ENCODE measurements at places on chromosomes 5 and 9.

GRCh38 chr5:78649861-78650496 lies 1.4 kb upstream of the LHFPL2 start:
- no peak for DNase-seq

DNA sequence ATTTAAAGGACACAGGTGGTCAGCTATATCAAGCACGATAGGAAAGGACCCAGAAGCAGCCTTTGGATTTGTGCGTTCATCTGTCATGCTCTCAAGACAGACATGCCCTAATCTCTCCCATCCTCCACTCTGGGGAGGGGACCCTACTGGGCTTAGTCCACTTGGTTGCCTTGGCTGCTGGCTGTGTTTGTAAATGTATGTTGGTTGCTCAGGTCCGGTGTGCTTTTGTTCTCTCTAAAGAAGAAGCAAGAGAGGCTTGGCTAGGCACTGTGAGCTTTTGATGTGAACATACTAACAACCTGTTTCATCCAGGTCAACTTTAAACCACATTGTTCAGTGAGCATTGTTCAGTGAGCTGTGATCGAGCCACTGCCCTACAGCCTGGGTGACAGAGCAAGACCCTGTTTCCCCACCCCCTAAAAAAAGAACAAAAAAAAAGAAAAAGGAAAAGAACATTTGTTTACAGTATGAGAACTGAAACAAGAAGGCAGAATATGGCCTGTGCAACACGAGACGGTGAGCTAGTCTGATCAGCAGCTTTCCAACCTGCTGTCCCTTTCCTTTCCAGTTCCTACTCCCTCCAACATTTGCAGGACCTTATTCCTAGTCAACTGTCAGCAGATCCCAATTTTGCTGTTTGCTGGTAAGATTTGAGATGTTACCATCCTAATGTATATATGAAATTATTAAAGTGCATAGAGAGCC lies 228.3 kb downstream of the ARHGAP26 start:
- DNase-seq, result no peak

DNA sequence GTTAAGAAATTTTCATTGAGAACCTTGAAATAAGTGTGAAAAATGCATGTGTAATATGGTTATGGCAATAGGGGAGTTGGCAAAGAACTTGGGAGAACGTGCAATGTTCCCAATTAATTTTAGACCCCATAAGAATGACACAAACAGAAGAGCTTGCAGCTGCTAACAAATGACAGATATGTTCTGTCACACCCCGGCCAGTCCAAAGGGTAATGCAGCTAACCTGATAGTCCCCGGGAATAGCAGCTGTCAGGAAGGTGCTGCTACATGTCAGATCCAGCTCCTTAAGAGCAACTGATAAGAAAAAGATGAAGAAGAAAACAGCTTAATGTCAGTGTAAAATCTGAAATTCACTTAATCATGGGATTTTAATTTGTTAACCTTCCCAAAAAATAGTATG lies 30.4 kb downstream of the SEMA5A start:
- no peak for DNase-seq

DNA sequence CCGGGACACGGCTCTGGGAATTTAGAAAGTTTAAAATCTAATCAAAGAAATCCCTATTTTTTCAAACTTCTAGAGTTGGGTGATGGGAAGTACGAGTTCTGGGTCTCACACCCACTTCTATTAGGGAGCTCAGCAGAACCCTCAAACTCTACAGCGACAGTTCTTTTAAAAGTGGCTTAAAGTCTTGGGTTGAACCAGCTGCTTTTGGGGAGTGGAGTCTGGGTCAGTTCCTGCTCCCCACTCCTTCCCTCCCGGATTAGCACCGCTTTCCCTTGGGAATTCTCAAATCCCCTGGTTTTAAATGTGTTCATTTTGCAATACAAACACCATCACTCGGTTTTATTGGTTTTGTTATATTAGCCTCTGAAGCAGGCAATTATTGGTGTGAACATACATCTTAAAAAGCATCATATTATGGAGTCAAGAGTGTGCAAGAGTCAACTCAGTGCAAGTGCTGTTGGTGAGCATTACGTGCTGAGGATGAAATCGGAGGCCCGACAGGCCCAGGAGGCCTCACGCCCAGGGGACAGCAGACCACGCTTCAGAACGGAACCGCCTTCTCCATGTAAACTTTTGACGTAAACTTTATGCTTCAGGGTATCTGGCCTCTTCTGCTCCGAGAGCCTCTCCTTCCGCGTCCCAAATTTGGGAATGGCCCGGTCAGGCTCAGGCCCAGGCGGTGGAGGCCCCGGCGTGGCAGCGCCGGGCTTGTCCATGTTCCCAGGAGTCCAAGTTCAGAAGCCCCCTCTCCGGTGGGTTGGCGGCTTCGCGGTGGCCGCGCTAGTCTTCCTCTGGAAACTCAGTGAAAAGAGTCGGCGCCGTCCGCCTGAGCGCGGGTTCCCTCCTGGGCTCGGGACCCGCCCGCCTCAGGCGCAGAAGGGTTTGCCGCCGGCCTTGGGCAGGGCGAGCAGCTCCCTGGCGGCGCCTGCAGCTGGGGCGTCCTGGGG lies 5.3 kb downstream of the IRX4 start:
- DNase-seq, result no peak

DNA sequence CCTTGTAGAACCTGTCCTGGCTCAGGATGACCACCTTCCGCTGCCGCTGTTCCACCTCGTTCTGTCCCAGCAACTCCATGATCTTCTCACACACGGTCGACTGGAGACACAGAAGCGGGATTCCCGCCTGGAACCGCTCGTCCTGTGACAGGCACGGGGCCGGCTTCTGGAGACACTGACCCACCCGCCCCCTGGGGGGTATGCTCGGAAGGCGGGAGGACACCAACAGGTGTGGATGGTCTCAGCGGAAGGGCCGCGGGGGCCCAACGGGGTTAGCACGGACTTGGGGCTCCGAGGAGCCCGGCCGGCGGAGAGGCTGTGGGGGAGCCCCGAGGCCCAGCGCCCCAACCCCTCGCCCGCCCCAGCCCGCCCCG lies 530 bp downstream of the UCK1 start:
- DNase-seq, result peak; percentile 82

DNA sequence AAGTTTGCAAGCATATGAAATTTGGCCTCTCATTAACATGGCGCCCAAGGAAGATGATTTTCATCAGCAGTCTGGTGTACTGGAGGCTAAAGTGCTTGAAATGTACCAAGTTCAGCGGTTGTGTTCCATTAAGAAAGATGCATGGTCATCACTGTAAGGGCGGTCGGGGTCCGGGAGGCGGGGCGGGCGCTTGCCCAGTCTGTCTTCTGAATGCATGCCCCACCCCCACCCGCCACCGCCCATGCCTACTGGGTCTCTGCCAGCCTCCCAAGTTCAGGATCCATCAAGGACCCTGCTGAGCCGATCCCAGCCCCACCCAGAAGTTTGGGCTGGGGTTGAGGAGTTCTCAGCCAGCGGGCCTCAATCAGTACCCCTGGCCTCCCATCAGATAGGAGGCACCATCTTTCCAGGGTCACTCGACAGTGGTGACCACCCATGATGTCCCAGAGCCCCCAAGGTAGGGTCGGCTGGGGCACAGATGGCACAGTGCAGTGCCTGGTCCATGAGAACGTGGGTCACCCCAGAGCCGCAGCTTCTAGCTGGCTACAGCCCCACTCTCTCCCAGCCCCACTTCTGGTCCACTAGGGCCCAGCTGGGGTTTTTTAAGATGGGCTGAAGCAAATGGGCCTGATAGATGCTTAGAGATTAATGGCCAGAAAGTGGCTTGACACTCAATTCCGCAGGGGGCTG lies 24.4 kb upstream of the PRDM12 start:
- DNase-seq, result no peak

- no peak for DNase-seq
These were observed at the start of gene PCDHB4 for GRCh38 chr5:141121563-141121962. TSS of gene PCDHB4 (plus strand) at chr5:141121818. CDS start at chr5:141121999, 181 bp downstream.

- no peak for DNase-seq
These were observed 57.1 kb downstream of the SUB1 start for GRCh38 chr5:32642276-32643002.

GRCh38 chr5:107322936-107323335 lies 347.8 kb downstream of the EFNA5 start:
- DNase-seq, result no peak

DNA sequence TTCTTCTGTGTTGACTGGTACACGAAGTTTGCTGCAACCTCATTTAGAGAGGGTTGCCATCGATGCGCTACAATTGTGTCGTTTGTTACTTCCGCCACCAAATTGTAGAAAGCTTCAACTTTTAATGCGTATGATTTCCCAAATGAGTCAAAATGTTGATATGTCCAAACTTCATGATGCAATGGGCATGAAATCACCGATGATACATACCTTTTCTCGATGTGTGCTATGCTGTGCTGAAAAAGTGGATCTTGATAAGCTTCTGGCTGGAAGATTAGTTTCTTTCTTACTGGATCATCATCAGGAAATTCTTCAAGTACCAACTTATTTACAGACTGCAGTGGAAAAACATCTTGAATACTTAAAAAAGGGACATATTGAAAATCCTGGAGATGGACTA lies 65.7 kb downstream of the TMEM38B start:
- no peak for DNase-seq

- peak; percentile 78 for DNase-seq
These were observed 47.2 kb downstream of the GPBP1 start for GRCh38 chr5:57221049-57221568.

DNA sequence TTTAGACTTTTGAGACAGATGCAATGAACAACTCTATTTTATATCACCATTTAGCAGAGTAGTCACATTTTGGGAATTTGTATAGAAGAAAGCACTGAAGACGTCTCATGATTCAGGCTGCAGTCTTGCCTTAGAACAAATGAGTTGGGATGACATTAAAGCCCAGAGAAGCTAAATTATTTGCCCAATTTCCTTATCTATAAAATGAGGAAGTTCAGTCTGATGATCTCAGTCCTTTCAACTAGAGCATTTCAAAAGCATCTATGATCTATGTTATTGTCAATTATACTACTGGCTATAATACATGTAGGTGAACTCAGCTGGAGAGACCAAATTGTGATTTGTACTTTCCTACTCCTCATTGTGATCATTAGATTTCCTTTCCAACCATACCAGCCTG lies 154.1 kb downstream of the OSTF1 start:
- no peak for DNase-seq

DNA sequence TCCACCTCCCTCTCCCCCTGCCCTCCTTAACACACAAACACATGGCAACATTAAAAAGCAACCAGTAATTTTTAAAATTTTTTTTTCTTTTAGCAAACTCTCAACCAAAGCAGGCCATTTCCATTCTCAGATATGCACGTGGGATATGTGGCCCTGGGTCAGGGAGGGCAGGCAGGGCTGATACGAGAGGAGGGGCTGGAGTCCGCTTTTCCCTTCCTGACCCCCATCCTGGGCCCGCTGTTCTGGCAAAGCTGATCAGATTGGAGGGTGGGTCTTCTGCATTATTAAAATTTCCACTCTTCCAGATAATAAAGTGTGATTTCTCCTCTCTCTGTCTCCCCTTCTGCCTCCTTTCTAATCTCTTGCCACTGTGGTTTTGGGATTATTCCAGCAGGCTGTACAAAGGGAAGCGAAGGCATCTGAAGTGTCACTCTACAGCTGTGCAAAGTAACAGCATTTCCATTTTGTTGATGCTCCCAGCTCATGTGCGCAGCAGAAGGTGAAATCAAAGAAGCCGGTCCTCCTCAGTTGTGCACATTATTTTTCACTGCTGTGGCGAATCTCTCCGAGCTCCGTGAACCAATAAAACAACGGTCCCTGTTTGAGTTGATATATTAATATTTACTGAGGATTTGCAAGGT lies 12.0 kb downstream of the IRX1 start:
- peak; percentile 21 for DNase-seq

DNA sequence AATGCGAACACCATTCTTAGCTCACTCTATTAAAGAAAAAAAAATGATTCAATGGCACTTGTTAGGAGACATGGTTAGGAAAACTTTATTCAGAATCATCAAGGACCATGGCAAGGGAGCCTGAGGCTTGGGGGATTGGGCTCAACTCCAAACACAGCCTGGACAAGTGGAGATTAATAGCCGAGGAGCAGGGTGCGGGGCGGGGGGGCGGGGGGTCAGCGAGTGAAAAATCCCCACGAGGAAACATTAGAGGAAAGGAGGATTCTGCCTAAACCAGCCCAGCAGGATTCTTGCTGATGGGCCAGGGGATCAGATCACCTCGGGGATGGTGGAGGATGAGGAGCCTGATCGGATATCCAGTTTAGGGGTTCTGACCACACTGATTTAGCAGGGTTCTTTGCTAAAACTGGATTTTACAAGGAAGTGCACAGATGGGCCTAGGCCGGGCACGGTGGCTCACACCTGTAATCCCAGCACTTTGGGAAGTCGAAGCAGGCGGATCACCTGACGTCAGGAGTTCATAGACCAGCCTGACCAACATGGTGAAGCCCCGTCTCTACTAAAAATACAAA lies 24.4 kb upstream of the FIBCD1 start:
- no peak for DNase-seq

GRCh38 chr9:98121058-98121457 lies 2.0 kb upstream of the TRIM14 start:
- no peak for DNase-seq

GRCh38 chr5:132926437-132926836 lies 37.0 kb downstream of the AFF4 start:
- no peak for DNase-seq

DNA sequence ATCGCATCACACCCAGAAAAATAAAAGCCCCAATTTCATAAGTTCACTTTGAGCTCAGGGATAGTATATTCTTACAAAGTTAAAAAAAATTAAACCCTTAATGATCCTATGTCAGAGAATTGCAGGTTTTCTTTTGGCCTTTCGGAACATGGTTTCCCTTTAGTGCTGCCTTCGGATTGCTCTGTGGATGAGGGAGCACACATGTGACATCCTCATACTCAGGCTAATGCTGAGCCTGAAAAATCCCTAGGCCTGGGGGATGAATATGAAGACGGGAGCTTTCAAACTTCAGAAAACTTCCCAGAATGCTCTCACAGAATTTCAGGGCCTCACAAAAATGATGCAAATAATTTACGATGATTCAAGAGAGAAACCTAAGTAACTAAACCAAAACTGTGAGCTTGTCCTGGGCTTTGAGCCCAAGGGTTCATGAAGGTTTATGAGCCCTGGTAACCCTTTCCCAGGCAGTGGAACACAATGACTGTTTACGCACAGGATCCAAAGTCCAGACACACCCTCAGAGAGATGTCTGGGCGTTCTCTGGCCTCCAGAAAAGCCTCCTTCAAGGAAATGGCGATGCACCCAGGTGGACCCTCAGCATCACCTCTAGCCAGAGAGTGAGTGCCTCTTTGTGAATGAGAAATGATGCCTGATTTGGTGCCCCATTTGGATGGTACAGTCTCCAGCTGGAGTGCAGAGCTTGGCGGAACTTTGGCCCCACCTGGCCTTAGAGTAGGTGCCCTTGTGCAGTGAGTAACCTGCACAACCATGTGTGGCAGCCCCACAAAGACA lies 145.4 kb downstream of the ENTREP1 start:
- peak; percentile 71 for DNase-seq
